HAP-1 (cell line): ENCODE measurements at places on chromosomes 12 and 14.

GRCh38 chr12:102883204-102883799 lies 33.7 kb downstream of the PAH start:
- DNase-seq = peak; percentile 75

GRCh38 chr12:14890701-14891100 lies 5.0 kb upstream of the MGP start:
- no peak for DNase-seq

DNA sequence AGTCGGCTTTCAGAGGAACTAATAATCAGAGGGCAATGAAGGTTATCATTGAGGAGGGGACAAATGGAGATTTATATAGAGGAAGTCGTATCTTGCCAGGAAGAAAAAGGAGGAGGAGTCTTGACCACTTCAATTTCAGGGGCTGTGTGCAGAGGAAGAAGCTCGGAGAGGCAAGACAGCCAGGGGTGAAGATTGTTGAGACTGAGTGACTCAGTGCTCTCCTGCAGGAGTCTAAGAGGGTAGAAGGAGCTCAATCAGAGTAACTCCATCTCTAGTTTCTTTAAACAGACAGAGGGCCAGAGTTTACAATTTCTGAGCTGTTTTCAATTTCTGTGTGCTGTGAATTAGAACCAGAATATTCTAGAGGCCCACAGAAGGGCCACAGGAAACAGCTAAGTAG lies 439.3 kb upstream of the PRICKLE1 start:
- no peak for DNase-seq

GRCh38 chr14:30500222-30500621 lies 58.7 kb upstream of the G2E3 start:
- DNase-seq = peak; percentile 16

- no peak for DNase-seq
Observed at GRCh38 chr12:79674629-79675028, 16.1 kb downstream of the PAWR start.

GRCh38 chr14:95156161-95157047 lies 925 bp downstream of the DICER1 start:
- DNase-seq = no peak

GRCh38 chr12:904010-904414 lies 45.5 kb downstream of the RAD52 start:
- DNase-seq = no peak

DNA sequence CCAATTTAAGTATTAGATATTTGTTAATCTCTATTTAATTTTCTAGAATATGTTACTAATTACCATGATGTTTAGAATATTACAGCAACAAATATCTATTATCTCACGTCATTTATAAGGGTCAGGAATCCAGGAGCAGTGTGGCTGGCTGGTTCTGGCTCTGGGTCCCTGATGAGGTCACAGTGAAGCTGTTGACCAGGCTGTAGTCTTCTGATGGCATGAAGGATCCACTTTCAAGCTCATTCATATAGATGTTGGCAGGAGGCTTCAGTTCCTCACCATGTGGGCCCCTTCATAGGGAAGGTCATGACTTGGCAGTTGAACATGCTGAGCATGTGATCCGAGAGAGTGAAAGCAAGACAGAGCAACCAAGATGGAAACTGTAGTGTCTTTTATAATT lies 375.6 kb downstream of the ATP23 start:
- no peak for DNase-seq
